ENCODE measurements at places on chromosomes 6 and 20.

DNA sequence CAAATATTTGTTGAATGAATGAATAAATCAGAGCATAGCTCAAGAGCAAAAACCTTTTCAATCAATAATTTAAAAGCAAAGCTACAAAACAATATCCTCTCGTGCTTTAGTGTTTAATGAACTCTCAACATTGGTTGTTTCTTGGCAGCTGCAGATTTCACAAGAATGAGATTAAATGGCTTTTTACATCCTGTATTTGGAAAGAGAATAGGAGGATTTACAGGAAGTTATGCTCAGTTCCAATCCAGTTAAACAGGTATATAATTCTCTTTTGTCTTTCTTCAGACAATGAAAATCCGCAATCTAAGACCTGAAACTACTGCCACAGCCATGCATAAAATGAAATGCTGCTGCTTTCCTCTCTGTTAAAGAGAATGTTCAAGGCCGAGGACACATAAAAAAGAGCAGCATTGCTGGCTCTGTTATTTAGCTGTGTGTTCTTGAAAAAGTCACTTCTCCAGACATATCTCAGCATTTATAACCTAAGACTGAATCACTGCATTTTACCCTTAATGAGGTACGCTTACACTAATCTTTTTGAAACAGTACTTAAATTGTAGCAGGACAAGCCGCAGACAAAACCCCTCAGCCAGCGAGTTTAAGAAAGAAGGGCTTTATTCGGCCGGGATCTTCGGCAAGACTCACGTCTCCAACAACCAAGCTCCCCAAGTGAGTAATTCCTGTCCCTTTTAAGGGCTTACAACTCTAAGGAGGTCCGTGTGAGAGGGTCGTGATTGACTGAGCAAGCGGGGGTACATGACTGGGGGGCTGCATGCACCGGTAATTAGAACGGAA lies 3.6 kb downstream of the C6orf52 start:
- DNase-seq, result no peak

GRCh38 chr6:117502580-117502979 lies 20.1 kb downstream of the DCBLD1 start:
- no peak for DNase-seq

- DNase-seq, result peak; percentile 7
These were observed 57.5 kb upstream of the BHLHE23 start for GRCh38 chr20:63064310-63064709.

DNA sequence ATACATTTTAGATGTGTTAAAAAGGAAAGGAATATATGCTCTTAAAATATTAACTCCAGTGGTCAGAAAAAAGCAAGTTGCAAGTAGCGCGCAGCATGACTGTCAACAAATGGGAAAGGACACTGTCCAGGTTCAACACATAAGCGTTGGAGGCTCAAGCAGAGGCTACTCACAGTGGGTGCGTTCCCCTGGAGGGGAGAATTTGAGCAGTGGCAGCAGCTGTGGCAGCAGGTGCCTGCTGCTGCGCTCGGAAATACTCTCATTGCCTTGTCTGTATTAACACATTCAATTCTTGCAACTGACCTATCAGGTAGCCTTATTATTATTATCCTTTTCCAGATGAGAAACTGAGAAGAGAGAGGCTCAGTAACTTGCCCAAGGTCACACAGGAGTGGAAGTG lies 21.9 kb upstream of the CCN6 start:
- DNase-seq, result no peak

GRCh38 chr20:14415467-14415866 lies 78.1 kb upstream of the FLRT3 start:
- no peak for DNase-seq

DNA sequence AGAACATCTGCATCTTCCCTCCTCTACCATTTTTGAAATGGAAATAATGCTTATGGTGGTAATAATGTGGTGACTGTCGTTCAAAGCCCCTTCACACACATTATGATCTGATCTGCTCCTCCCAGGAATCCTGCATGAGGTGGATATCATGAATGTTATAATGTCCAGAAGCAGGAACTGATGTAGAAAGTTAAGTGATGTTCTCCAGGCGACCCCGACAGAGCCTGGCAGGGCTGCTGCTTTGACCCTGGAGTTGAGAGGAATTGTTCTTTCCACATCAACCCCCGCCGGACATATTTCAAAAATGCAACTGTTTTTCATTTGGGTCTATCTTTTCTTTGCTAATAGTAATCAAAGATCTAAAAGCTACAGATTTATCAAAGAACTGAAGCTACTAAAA lies 131.6 kb downstream of the GMPR start:
- DNase-seq, result no peak

GRCh38 chr6:43856005-43856765 lies 86.2 kb downstream of the VEGFA start:
- DNase-seq, result no peak

DNA sequence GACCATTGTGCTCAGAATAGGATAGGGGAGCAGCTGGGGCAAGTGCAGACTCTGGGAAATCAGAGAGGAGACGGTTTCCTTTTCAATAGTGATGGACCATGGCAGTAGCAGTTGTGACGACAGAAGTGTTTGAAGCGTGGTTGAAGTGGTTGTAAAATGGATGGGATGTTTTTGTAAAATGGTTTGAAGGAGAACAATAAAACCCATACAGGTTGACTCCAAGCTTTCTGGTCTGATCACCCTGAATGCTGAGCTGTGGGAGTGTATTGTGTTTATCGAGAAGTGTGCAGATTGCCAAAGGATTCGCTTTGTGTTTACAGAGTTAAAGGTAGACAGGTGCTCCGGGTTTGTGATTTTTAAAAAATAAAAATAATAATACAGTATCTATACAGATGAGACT lies 255.2 kb upstream of the SULF2 start:
- no peak for DNase-seq

DNA sequence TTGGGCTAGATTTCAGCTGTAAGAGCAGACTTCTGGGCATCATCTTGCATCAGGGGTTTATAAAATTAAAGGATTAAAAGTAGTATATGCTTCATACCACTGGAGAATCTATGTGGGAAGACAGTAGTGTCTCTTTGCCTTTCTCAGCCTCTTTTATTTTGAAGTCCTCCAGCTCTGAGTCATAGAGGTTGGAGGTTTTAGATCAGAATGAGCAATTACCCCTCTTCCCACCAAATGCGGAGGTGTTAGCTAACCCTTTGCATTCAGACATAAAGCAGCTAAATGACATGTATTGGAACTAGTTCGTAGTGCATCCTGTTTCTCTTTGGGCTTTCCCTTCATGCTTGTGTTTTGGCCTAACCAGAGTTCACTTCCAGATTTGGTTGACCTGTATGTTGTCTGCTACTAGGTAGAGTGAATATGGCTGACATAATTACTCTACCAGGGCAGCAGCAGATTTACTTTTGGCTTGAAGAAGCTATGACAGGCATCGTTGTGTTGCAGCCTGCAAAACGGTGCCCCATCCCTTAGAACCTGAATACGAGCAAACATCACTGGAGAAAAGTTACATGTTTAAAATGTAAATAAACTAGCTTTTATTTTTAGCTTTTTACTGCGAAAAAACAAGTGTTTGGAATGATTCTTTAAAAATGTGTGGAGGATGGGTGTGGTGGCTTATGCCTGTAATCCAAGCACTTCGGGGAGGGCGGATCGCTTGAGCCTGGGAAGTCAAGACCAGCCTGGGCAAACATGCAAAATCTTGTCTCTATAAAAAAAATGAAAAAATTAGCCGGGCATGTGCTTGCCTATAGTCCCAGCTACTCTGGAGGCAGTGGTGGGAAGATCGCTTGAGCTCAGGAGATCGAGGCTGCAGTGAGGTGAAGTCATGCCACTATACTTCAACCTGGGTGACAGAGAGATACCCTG lies 82.2 kb downstream of the MYO6 start:
- no peak for DNase-seq

DNA sequence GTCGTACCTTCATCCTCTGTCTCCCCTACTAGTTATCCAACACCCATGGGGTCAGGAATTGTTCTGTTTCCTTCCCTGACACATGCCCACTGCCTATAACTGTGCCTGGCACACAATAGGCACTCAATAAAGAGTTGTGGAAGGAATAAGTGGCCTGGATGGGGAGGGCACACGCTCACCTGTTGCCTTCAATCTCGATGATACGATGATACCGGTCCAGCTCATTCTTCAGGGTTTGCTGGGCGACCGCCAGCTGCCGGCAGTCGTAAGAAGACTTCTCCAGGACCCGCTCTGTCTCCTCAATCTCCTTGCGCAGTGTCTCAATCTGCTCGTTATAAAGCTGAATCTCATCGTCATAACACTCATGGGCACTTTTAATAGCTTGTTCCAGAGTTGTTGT lies 32.5 kb downstream of the BFSP1 start:
- DNase-seq, result no peak

GRCh38 chr6:145673504-145673903 lies 61.8 kb downstream of the EPM2A start:
- no peak for DNase-seq

DNA sequence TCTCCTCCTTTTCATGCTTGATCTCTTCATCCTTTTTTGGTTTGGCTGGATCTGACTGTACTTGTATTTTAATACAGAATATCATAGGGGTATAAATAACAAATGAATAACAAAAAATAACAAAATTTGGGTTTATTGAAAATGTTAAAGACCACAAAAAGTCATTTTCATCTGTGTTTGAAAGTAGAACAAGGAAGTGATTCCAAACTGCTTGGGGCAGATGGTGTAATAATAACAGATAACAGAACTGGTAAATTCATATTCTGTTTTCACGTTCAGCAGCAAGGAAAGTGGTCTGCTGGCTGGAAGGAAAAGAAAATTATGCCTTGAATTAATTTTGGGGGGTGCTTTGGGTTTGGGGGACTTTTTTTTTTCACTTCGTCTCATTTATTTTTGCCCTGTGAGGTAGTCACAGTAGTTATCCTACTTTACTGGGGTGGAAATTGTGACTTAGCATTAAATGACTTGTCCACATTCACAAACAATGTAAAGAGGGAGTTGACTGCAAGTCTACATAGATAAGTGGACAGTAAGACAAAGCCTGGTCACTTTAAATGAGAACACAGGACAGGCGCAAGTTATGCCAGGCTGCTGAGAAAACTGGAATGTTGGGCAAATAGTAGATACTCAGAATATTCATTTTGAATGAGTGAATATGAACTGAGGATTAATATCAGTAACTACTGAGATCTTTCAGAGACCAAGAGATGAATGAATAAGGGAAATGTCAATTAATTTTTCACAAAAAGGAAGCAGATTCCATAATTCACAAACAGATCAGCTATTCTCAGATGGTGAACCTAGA lies 193.9 kb upstream of the CITED2 start:
- no peak for DNase-seq

DNA sequence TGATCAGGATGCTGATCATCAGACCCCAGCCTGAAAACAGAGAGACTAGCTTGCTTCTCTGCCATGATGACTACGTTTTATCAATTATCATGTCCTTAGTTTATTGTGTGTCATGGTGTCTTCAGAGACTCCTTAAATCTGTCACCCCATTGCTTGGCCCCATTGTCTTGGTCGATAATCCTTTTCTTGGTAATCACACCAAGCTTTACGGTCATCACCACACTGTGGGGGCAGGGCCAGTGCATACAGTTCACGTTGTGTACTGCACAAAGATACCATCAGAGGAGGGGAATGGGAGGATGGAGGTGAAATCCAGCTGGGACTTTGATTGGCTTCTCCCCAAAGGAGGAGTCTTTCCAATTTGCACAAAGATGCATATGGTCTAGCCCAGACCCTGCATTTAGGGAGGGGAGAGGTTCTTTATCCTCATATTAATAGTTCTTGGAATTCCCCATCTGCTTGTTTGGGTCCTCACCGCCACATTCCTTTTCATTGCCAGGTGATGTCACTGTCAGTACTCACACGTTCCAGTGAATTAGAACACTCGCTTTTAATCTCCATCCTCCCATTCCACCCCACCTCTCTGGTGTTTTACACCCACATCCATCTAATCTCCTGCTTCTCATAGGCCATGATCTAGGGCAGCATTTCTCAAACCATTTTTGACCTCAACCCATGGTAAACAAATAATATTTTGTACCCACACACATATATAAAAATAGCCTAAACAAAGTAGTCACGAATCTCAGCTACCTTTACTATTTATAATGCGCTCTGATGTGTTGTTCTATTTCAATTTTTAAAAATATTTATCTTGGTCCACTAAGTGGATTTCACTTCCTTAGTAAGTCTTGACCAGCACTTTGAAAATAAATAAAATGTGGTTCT lies 5.7 kb downstream of the ETV7 start:
- DNase-seq, result no peak

DNA sequence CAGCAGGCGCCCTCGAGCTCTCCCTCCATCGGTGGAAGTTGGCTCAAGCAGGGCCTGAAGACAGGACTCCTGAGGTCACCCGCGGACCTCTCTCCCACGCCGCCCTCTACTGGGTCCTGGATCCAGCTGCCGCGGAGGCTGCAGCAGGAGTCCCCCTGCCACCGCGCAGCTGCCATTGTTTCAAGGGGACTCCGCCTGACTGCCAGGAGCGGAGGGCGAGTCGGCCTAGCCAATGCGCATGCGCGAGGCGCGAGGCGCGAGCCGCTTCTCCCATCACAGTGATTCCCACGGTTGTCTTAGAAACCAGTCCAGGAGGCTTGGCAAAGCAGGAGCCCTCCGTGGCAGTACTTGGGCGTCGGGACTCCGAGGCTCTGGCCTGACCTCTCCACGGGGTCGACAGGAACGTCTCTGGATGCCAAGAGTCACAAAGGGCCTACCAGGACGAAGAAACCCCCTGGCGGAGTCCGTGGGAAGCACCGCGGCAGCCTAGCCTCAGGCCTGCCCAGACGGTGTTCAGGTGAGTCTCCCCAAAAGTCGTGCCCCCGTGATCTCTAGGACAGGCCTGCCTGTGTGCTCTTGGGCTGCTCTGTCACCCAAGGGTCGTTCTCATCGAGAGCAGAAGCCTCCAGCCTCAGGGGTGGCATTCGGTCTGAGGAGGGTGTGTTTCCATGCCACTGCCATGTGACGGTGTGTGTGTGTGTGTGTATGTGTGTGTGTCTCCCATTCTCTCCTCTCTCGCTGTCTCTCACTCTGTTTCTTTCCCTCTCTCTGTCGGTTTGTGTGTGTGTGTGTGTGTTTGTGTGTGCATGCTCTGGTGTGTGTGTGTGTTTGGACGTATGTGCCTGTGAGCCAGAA lies 290.6 kb upstream of the ZNF337 start:
- peak; percentile 69 for DNase-seq

GRCh38 chr6:121932076-121932991 lies 467.1 kb upstream of the HSF2 start:
- DNase-seq, result peak; percentile 71

GRCh38 chr20:60132827-60133670 lies 174.8 kb downstream of the CDH26 start:
- no peak for DNase-seq

- DNase-seq, result no peak
These were observed 28.4 kb downstream of the DPPA5 start for GRCh38 chr6:73325656-73326055.

GRCh38 chr6:7121700-7122241 lies 14.0 kb downstream of the RREB1 start:
- DNase-seq, result no peak

- DNase-seq, result no peak
These were observed 30.2 kb upstream of the TBC1D7 start for GRCh38 chr6:13358511-13358910.

DNA sequence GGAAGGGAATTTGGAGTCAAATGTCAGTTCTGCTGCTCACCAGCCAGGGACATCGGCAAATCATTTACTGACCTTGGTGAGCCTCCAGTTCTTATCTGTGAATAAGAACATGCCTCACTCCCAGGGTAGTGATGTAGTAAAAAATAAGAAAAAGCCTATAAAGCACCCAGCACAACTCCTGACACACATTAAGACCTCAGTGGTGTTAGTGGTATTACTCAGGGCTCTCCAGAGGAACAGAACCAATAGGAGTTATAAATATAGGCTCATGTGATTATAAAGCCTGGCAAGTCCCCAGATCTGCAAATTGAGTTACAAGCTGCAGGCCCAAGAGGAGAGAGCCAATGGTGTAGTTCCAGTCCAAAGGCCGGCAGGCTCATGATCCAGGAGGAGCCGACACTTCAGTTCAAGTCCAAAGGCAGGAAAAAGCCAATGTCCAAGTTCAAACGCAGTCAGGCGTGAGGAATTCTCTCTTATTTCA lies 71.3 kb upstream of the EYA2 start:
- DNase-seq, result peak; percentile 65
